ENCODE measurements at places on chromosomes 5 and 9.

DNA sequence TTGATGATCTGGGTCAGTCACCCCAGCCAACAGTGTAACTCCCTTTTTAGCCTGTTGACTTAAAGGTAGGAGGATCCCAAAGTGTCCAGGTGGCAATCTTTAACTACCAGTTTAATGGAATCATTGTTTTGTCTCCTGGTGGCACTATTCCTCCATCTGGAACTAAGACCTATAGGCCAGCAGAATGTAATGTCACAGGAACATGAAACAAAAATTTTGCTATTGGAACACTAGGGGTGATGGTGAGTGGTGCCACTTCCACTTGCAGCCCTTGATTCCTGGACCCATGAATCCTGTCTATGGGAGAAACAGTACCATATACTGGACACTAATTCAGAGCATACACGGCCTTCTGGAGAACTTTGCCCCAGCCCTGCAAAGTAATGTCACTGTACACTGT, 219.5 kb upstream of the RASA1 start:
- no peak for DNase-seq

DNA sequence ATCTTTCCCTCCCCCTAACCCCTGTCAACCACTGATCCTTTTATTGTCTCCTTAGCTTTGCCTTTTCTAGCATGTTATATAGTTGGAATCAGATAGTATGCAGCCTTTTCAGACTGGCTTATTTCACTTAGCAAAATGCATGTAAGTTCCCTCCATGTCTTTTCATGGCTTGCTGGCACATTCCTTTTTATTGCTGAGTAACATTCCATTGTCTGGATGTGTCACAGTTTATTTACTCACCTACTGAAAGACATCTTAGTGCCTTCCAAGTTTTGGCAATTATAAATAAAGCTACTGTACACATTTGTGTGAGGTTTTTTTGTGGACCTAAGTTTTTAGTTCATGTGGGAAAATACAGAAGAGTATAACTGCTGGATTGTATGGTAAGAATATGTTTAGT, 230.1 kb downstream of the PBX3 start:
- no peak for DNase-seq

- DNase-seq: peak; percentile 43
These were observed 95.8 kb downstream of the ALDH1A1 start for GRCh38 chr9:72856972-72857623.

DNA sequence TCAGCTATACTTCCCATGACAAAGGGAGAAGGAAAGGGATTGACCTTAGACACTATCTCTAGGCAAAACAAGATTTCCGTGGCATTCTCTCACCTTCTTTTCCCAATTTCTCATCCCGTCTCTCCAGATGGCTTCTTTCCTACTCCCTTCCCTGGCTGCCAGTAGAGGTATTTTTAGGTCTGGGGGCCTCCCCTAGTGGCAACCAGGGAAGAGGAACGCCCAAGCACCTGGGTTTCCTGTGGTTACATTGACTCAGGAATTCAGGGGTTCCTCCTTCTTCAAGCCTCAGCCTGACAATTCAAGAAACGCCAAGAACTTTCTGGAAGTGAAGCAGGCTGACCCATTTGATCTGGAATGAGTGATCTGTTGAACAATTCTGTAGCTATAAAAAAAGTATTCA, 111.5 kb upstream of the OSMR start:
- no peak for DNase-seq

DNA sequence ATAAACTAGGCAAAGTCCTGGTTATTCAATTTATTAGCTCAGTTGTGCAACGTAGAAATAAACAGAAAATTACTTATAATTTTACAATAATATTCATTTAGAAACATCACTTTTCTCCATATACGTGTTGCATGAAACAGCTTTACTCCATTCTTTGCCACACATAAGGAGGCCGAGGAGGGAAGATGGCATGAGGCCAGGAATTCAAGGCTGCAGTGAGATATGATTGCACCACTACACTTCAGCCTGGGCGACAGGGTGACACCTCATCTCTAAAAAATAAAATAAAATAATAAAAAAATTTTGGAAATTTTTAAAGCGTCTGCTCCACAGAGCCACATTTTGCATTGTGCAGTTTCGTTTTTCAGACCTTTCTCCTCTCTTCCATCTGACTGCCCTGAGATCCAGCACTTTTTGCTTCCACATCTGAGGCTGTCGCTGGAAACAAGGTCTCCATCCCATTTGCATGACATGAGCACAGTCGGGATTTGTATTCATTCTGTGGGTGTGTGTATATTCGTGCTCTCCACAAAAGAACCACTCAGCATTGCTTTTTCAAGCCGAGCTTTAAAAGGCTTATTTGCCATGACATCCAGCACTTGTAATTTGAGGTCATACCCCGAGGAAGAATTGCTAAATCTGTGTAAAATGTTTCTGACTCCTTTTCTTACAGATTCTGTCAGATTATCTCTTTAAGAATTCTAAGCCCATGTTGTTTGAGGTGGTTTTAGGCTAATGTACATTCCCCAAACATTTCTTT, 98.6 kb upstream of the MSX2 start:
- DNase-seq: no peak

DNA sequence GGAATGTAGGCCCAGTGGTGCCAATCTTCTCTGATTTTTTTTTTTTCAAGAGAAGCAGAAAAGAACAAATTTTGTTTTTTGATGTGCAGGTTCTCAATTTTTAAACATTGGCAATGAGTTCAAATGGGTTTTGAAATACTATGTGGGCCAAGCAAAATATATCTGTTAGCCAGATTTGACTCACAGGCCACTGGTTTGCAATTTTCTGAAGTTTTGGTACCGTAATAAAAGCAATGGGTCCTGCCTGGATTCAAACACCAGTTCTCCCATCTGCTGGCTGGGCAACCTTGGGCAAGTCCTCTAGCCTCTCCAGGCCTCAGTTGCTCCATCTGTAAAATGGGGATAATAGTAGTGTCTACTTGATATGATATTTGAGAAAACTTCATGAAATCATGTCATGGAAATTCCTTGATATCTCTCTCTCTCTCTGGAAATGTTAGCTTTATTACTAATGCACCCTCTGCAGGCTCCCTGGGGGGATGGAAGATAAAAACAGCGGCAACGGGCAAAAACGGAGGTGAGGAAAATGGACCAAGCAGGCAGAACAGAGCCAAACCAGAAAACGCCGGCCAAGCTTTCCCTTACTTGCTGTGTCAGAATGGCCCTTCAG, 63.4 kb downstream of the SMIM23 start:
- no peak for DNase-seq

DNA sequence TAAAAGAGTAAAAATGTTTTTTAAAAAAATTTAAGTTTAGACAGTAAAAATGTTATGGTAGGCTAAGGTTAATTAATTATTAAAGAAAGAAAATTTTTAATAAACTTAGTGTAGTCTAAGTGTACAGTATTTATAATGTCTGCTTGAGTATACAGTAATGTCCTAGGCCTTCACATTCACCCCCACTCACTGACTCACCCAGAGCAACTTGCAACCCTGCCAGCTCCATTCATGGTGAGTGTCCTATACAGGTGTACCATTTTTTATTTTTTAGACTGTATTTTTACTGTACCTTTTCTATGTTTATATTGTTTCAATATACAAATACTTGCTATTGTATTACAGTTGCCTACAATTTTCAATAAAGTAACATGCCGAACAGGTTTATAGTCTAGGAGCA, 234.1 kb downstream of the AUH start:
- DNase-seq: no peak

- no peak for DNase-seq
These were observed 139.1 kb downstream of the FSTL4 start for GRCh38 chr5:133473291-133473690.

DNA sequence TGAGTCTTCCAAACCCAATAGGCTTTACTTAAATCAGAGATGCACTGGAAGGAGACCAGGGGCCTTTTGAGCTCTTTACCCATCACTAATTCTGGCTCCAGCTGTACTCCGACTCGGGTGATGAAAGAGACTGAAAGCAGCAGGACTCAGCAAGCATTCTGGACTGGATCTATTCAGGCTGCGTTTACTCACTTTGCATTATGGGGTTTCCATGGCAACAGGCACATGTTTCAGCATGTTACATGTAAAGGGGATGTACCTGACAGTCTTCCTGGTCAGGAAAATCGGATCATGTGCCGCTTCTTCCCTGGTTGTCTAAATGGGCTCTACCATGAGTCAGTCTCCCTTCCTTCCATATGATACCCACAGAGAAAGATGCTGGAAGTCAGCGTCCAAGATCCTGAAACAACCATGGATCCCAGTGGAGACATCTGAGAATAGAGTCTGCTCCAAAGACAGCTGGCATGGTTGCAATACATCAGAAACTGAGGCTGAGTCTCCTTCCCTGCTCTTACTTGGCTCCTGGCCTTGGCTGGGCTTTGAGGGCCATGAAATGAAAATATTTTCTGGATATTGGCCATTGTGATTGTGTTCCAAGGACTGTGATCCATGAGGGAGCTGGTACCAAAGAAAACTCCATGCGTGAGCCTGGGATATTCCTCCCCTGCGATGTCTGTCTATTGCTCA, 102.5 kb upstream of the TNC start:
- peak; percentile 23 for DNase-seq

- no peak for DNase-seq
These were observed 35.2 kb downstream of the WHRN start for GRCh38 chr9:114470121-114470520.

DNA sequence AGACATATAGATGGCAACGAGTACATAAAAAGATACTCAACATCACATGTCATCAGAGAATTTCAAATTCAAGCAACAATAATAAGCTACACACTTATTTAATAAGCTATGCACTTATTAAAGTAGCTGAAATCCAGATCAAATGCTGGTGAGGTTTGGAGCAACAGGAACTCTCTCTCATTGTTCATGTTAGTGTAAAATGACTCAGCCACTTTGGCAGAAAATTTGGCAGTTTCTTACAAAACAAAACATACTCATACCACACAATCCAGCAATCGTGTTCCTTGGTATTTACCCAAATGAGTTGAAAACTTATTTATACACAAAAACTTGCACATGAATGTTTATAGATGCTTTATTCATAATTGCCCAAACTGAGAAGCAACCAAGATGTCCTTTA, 131.5 kb upstream of the NFIL3 start:
- no peak for DNase-seq
